Activated naive CD8-positive, alpha-beta T cell treated with anti-CD3 and anti-CD28 coated beads for 36 hours (primary cell): ENCODE measurements at places on chromosomes 1 and 21. TPM values are rescaled to one million over a fixed set of nuclear protein-coding genes. Genes with fewer than 3 reads are reported as not detected.
A peak's percentile ranks its signal among the peaks of the same experiment; 100 is the strongest.

The CA6 gene
- 12.3 TPM for total RNA-seq

GRCh38 chr1:223129229-223129901 lies 13.7 kb downstream of the TLR5 start:
- DNase-seq, result peak; percentile 70

The SH3BGR gene
- total RNA-seq, result 4.7 TPM

DNA sequence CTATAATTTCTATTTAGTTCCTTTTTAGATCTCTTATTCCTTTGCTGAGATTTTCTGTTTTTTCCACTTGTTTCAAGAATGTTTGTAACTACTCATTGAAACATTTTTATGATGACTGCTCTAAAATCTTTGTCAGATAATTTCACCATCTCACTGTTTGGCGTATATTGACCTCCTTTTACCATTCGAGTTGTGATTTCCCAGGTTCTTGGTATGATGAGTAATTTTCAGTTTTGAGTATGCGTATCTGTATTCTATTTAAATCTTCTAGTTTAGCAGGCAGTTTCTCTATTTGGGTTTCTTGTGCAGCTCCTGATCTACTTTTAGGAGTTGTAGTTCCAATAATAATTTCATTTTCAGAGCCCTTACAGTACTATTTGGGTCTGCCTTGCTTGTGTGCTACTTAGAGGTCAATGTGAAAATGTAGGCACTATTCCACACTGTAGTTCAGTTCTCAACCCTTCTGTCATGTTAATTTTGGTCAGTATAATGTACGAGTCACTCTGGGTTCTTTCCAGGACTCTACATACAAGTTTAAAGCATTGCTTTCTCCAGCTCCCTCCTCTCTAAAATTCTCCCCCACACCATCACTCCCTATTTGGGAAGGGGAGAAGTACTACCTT lies 115.5 kb downstream of the ACBD6 start:
- no peak for DNase-seq

GRCh38 chr1:174875306-174875705 lies 124.4 kb upstream of the CACYBP start:
- DNase-seq, result no peak

- no peak for DNase-seq
Measured at GRCh38 chr1:92698932-92699331, 86.0 kb downstream of the EVI5 start.

The CFHR3 gene
- not detected for total RNA-seq

The FCN3 gene
- not detected for total RNA-seq

DNA sequence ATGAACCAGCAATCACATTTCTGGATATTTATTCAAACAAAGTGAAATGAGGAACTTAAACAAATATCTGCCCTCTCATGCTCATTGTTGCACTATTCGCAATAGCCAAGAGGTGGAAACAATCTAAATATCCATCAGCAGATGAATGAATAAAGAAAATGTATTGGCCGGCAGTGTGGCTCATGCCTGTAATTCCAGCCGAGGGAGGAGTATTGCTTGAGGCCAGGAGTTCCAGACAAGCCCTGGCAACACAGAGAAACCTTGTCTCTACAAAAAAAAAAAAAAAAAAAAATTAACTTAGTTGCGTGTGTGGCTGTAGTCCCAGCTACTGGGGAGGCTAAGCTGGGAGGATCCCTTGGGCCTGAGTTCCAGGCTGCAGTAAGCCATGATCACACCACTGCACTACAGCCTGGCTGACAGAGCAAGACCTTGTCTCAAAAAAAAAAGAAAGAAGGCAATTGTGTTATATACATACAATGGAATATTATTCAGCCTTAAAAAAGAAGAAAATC lies 191.4 kb downstream of the AKT3 start:
- no peak for DNase-seq

GRCh38 chr1:88737338-88737927 lies 53.4 kb downstream of the PKN2 start:
- no peak for DNase-seq

GRCh38 chr1:2632561-2633361 lies at the start of gene MMEL1:
TSS of gene MMEL1 (minus strand) at chr1:2633016. CDS start at chr1:2629484, 3,532 bp downstream.
- DNase-seq, result no peak

DNA sequence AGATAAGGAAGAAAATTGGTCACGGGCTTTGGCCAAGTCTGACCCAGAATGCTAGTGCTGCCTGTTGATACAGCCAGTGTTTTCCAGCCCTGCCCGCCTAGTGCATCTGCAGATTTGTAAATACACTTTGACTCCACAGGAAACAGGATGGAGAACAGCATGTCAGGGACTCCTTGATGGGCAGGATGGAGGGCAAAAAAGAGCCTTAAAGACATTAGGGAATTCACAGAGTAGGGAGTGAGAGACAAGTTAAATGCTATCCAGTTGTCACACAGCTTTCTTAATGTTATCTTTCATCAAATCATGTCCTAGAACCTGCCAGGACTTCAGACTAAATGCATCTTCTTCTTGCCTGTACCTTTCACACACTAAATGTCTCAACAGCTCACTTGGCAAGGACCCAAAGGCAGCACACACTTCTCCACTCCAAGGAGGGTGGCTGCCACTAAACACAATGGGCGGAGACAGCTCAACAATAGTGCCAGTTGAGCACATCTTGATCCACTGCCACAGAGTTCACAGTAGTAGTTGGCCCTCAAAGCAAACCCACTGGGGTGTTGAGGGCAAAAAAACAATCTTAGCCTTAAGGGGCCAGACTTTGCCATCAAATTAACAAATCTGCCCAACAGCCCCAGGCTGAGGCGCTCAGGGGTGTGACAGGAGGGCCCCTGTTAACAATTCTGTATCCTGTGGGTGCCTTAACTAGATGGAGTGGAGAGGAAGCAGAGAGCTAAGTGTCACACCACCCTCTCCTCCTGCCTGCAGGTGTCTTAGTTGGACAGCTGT lies 2.7 kb downstream of the HIVEP3 start:
- no peak for DNase-seq

DNA sequence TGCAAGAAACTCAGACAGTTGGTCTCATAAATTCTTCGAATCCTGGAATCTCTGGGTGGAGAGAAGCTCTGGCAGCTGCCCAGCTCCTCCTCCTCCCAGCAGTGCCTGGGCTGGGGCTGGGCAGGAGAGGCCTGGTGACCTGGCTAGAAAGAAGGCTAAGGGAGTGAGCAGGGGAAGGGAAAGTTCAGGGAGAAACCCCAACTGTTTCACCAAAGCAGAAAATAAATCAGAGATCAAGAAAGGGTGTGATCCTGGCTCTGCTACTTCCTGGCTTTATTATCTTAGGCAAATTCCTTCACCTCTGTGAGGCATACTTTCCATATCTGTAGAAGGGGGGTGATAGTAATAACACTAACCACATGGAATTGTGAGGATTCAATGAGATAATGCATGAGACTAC lies 8.8 kb upstream of the COL16A1 start:
- DNase-seq, result no peak

DNA sequence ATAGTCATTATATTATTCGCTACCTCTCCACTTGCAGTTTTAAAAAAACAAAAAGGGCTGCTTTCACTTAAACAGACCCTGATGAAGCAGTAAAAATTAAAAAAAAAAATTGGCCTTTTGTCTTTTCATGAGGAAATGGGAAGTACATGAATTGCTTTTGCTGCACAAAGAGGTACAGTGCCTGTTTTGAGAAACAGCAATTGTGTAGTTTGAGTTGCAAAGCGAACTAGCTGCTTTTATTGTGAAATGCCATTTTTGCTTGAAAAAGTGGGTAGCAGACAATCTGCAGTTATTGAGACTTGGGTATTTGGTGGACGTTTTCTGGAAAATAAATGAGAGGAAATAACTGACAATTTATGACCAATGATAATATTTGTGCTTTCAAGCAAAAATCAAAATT lies 7.0 kb downstream of the DIP2A start:
- no peak for DNase-seq

DNA sequence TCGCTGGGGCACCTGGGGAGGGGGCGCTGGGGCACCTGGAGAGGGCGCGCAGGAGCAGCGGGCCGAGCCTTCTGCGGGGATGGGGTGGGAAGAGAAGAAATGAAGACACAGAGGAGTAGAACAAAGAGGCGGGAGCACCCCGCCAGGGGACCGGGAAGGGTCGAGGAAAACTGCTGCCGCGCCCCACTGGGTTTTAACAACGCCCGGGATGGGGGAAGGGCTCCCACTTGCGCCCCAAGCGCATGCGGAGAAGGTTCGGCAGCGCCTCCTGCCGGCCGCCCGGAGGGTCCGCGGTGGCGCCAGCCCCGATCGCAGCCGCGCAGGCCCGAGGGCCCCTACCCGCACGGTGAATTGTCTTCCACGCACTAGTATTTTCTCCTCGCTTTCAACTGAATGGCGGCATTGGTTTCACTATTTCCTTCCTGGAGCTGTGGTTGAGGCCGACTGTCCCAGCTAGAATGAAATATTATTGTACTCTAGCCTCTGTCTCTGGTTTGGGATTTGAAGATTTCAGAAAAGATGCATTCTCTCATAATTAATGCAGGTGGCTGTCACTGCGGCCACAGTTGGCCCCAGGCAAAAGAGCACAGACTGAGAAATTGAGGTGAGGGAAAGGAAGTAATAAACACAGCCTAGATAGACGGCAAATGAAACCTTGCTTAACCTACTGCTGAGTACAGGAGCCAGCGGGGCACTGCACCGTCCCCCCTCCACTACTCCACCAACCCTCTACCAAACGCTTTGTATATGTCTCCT lies 57.3 kb downstream of the MAB21L3 start:
- DNase-seq, result peak; percentile 84

DNA sequence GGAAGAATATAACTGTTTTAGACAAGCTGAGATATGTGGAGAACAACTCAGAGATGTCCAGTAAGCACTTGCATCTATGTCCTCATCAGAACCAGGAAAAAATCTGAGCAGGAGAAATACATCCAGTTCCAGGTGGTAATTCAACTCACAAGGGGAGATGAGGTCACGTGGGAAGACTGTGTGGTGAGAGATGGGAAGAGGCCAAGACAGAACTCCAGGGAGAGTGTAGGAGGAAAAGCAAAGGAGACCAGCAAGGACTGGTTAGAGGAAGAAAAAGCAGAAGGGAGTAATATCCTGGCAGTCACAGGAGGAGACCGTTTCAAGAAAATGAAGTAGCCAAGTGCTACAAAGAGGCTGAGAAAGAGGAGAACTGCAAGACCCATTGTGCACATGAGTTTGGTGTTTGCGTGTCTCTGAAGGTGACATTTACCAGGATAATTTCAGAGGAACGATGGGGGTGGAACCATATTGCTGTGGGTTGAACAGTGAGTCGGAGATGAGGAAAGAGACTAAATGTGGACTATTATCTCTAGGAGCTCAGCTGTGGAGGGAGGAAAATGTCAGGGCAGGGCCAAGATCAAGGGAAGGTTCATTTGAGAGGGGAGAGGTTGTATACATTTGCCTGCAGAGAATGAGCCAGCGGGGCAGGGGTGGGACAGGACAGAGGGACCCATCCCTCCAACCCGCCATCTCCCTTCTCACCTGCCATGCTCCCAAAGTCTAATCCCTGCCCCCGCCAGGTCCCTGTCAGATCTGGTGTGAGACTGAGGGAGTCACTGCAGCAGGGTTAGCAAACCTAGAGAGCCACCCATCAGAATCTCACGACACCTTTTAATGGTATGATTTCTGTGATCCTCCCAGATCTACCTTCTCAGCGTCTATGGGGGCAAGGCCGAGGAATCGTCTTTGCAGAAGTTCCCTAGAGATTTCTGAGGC lies 24.9 kb downstream of the SUSD4 start:
- DNase-seq, result no peak

DNA sequence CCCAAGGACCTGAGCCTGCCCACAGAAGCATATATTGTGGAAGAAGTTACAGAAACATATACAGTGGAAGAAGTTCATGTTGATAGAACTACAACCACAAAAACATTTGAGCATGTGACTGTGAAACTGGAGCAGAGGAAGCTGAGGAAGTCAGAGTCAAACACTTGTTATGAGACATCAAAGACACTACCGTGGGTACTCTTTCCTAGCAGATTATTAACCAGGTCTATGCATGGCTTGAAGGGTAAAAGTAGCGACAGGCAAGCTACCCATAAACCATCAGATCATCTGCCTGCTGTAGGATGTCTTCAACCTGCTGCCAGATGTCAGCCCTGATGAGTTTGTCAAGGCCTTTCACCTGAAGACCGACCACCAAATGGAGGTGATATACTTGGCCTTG lies 35.8 kb downstream of the IVNS1ABP start:
- no peak for DNase-seq

GRCh38 chr1:228544021-228544850 lies 57.1 kb downstream of the RNF187 start:
- no peak for DNase-seq
